Stimulated activated CD8-positive, alpha-beta memory T cell treated with anti-CD3 and anti-CD28 coated beads, Interleukin-15, amount 100 ng/mL, for 4 hours (primary cell): ENCODE measurements at places on chromosomes 3 and 15.

DNA sequence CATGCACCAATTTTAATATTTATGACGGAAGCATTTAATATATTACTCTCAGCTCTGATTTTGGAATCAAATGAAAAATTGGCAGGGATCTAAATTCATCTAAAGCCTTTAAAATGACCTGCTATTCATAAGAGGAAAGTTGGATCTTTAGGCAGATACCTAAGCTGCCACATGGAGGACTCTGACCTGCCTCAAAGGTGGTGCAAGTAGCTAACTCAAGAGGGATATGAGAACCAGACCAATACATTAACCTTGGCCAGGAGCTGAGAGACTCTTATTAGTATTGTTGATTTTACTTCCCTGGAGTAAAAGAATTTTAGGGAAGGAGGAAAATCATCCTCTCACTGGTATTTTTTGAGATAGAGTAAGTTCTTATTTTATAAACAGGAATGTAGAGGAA lies 17.7 kb downstream of the ZNF654 start:
- DNase-seq, result no peak

DNA sequence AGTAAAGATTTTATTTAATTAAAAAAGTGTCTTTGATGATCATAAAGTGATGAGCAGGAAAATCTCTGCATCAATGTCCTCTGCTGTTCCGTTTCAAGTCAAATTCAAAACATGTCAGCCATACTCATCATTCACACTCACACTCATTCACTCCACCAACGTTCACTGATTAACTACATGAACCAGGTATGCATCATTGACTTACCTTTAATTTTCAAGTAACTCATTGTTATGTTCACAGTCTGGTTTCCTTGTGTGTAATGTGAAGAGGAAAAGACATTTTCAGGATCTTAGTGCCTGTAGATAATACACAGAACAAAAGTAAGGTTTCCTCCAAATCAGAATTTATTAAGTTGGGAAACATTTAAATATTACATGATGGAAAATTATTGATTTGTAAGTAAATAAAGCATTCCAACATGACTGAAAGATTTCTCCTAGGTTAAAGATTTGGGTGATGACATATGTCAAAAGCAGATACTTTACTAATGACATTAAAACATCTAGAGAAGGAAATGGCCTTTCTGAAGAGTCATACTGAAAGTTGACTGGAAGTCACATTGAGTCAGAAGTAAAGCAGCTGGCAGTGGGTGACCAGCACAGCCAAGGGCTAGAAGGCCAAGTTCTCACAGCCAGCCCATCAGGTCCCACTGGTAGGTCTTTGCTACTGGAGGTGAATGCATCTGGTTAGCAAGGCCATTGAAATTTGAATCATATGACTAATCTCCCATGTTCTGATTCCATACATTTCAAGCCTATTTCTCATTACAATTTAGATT lies 251.9 kb downstream of the CDIN1 start:
- no peak for DNase-seq

DNA sequence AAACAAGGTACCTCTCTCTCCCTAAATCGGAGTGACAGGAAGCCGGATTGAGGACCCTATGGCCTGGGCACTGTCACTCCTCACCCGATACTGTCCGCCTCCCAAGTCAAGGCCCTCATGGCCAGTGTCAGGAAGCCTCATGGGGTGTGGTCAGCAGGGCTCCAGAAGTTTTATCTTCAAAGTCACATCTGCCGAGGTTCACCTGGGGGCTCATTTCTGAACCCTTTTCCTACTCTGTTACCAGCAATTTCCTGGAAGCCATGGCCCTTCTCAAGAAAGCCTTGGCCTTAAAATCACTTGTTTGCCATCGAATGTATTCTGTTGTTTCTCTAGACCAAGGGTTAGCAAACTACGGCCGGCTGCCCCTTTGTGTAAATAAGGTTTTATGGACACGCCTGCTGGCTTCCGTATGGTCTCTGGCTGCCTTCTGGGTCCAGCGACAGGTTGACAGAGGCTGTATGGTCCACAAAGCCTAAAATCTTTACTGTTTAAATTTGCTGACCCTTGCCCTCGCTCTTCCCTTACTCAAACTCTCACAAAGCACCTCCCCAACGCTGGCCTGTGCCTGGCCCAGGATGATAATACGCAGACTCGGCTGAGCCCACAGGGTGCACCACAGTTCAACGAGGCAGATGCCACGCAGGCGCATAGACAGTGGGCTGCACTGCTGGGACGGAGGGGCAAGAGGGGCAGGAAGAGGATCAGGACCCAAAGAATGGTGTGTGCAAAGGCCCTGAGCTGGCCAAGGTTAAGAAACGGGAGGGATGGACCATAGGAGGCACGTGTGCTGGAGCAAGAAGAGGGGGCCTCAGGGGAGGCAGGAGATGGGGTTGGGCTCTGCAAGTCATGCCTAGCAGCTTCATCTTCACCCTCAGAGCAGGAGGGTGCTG lies 24.7 kb upstream of the DUSP7 start:
- DNase-seq, result no peak

DNA sequence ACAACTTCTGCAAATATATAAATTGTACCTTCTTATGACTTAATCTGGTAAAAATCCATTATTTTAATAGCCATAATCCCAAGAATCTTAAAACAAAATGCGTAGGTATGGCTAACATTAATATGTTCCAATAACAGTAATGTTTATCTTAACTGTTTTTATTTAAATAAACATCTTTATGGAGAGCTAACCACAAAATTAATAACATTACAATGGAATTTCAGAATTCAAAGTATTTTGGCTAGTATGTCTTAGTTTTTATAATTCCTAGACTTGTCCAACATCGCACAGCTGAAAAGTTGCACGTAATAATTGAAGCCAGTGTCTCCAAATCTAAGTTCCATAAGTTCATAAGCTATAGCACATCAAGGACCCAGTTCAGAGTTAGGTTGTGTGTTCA lies 47.6 kb downstream of the ANKRD28 start:
- no peak for DNase-seq

- DNase-seq, result no peak
Measured at GRCh38 chr3:14403619-14404155, 1.3 kb downstream of the SLC6A6 start.

GRCh38 chr3:129417326-129417725 lies 11.1 kb downstream of the EFCAB12 start:
- no peak for DNase-seq

- no peak for DNase-seq
Measured at GRCh38 chr15:68303560-68304436, 26.3 kb downstream of the FEM1B start.

- no peak for DNase-seq
Measured at GRCh38 chr15:84699538-84700191, 16.3 kb downstream of the SEC11A start.

DNA sequence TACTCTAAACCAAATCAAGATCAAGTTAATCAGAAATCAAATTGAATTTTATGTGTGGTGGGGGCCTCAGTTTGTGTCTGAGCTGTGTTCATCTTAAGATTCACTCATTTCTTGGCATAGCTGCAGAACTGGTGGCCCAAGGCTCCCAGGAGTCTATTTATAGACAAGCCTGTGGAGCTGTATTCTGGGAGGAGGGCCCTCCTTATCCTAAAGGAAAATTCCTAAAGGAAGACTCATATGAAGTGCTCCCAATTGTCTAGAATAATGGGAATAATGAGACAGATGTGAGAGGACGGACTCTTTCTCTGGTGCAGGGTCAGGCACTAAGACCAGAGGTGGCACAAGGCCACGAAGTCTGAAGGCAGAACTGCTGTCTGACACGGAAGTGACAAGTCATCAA lies 38.9 kb downstream of the C3orf85 start:
- no peak for DNase-seq

DNA sequence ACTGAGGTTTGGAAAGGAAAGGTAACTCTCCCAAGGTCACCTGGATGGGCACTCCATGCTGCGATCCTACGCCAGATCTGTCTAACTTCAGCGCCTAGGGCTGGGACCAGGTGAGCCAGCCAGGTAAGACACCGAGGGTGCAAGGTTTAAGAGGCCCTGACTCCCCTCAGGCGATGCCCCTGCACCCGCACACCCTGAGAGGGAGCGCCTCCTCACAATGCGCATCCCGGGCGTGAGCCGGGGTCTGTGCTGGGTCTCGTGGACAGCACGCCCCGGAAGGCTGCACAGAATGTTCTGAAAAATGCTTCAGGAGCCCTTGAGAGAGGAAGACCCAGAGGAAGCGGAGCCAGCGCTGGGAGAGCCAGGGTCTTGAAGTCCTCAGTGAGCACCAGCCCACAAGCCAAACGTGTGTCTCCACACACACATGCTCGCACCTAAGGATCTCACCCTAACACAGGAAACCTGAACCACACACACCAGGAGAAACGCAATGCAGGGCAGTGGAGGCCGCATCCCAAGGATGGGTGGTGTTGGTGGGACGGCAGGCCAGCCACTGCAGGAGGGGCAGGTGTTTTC lies 142.0 kb downstream of the ADAMTS17 start:
- DNase-seq, result no peak

GRCh38 chr3:142787719-142788118 lies 63.9 kb downstream of the TRPC1 start:
- DNase-seq, result no peak

DNA sequence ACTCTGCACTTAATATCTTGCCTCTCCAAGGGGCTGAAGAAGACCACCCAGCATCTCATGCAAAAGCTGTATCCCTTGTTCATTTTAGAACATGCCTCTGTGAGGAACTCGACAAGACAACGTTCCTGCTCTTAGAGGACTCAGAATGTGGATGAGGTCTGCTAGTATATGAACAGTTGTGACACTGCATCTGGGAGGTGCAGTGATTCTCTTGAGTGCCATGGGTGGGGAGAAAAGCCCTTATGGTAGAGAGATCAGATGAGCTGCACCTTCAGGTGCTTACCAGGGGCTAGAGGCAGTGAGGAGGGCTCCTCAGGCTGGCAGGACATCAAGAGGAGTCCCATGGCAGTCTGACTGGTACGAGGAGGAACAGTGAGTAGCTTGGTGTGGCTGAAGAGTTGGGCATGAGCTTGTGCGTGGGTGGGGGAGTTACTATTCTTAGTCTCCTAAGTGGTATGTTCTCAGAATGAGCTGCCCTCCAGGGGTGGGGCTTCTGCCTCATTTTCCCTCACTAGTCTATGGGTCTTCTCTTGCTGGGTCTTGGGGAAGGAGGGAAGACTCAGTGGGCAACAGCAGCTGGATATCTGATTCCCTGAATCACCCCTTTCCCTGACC lies 56.7 kb upstream of the ATP2B2 start:
- DNase-seq, result no peak

DNA sequence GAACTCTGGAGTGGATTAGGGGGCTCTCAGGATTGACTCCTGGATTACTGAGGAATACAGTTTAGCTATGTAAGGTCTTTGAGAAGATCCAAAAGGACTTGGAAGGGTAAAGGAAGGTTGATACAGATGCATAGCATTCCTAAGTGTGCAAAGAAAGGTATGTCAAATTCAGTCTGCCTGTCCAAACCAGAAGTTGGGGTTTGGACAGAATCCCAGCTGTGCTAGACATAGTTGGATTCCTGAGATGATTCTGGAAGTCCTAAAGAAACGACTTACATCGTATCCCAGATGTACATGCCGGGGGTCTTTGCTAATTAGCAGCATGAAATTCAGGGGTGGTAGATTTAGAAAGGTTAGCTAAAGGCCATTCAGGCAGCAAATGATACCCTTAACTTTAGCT lies 97.7 kb upstream of the TSPAN3 start:
- DNase-seq, result no peak

GRCh38 chr3:107263269-107264021 lies 113.8 kb upstream of the CCDC54 start:
- no peak for DNase-seq

GRCh38 chr15:27410996-27411605 lies 440.1 kb downstream of the GABRG3 start:
- no peak for DNase-seq

GRCh38 chr15:28208583-28208982 lies 109.5 kb upstream of the OCA2 start:
- DNase-seq, result no peak

DNA sequence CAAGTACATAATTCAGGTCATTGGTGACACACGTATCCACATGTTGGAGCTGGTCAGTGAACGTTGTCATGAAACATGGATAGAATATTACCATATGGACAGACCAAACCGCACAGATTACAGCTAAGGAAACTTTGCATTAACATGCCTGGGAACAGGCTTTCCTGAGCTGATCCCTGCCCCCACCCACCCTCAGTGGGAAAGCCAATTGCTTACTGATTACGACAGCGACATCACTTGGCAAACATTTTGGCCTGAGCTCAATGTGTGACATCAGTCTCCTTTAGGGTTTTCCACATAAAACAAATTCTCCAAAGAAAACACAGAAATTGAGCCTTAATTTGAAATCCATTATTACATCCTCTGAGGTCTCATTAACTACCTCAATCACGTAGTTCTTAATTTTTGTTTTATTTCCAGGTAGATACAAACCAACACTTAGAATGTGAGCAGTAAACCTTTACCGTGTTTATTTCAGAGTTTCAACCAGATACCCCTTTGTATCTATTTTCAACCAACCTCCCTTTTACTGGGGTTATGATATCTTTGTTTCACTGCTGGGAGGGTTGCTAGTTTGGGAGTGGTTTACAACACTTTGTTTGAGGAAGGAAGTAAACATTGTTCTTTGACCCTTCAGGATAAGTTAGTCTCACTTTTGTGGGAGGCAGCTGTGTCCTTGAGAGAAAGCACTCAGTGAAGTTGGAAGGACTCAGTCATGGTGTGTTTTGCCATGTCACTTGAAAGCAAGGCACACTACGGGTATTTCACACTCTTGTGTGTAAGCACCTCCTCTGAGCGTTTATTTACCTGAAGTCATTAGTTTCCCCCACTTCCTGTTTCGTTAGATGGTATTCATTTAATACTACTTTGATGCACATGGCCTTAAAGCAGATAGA lies 103.1 kb downstream of the CMSS1 start:
- no peak for DNase-seq

- no peak for DNase-seq
Measured at GRCh38 chr15:80783260-80783659, 4.1 kb downstream of the CEMIP start.

GRCh38 chr3:186359078-186359477 lies 3.0 kb downstream of the DGKG start:
- no peak for DNase-seq

DNA sequence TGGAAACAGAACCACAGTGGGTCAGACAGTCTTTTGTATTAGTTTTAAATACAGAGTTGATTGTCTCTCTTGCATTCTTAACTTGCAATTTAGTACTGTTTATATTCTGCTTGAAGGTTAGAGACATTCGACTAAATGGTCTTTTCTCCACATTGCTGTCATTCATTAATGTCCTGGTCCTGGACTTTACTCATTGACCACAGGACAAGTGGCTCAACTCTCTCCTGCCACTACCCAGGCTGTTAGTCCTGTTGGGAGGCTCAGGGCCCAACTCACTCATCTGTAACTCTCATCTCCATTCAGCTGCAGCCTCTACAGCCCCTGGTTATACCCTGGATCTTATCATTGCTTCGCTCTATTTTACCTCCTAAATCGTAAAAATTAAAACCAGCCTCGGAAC lies 427.4 kb downstream of the LPP start:
- no peak for DNase-seq

DNA sequence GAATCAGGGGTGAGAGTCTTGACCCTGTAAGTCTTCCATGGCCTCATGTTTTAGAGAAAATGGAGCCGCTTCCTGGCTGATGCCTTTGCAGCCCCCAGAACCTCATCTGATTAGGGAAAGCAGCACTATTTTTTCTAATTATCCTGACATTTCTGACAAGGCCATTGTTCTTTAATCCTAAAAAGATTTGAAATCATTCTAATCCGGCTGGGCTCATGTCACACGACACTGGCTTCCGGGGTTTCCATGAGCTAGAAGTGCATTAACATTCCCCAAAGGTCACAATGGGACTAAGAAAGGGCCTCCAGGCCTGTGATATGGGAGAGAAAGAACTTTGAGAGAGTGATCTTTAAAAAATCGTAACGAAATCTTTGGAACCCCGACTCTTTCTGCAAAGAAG lies 33.1 kb downstream of the RBP2 start:
- no peak for DNase-seq

- DNase-seq, result no peak
Measured at GRCh38 chr3:115685097-115685496, 61.8 kb downstream of the GAP43 start.
